Ureter (tissue), 1 donor: ENCODE measurements at places on chromosomes 3 and 15. TPM values are rescaled to one million over a fixed set of nuclear protein-coding genes. Genes with fewer than 3 reads are reported as not detected.

GRCh38 chr3:70231266-70231701 lies 81.2 kb downstream of the MDFIC2 start:
- no peak for DNase-seq

DNA sequence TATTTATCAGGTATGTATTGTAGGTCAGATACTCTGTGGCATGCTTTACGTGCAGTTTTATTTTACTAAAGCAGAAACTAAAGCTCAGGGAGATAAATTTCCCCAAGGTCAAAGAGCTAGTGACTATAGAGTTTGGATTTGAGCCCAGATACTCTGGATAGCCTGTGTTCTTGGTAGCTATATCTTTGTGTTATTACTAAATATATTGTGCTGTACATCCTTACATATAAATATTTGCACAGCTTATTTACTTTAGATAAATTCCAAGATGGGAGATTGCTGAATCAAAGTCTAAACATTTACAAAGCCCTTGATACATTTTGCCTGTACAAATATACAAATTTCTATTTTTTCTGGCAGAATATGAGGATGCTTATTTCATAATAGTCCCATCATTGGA lies 660.9 kb upstream of the NAALADL2 start:
- no peak for DNase-seq

- DNase-seq, result no peak
Measured at GRCh38 chr3:37864904-37865303, 3.2 kb downstream of the CTDSPL start.

GRCh38 chr3:100740207-100740606 lies 30.9 kb downstream of the TFG start:
- DNase-seq, result no peak

GRCh38 chr15:76866716-76867321 lies 38.3 kb downstream of the SCAPER start:
- DNase-seq, result no peak

DNA sequence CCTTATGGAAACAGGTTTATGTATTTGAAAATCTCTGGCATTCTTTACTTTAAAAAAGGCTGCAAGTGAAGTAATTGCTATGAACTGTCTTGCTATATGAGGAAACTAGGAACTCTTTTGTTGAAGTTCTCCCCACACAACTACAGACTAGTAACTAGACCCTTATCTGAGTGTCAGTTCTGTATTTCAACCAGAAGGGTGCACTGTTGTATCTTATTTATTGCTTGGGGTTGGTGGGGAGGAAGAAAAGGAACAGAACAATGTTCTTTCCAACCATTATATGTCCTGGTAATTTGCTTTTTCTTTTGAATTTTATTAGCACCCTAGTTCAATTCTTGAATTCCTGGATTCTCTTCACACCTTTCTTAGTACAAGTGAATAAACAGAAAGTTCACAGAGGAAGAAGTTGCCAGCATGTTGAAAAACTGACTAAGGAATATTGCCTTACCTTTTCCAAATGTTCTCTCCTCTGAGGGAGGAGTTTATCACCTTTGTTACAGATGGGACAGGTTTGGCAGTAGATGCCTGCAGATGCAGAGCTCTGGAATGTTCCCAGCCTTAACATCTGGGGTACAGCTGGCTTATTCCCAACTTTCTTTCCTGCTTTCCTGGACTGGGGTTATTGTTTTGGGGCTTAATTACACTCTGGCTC lies 162.4 kb upstream of the CFAP20DC start:
- no peak for DNase-seq

- DNase-seq, result no peak
Measured at GRCh38 chr15:68822818-68823217, 2.1 kb upstream of the ANP32A start.

DNA sequence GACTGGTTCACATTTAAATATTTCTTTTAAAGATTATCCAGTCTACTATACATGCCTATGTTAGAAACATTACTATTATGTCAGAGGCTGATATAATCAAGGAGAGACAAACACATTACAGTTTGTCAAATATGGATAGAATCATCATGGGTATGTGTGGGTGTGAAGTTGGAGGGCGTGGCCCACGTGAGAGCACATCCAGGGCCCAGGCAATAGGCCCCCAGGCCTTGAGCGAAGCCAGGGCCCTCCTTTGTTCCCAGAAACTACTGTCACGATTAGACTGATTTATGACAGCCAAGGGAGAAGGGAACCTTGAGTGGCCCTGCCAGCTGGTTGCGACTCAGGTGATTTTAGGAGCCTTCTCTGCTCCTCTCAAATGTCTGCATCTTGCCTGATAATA lies 26.9 kb upstream of the LDHAL6B start:
- no peak for DNase-seq

- no peak for DNase-seq
Measured at GRCh38 chr15:98843844-98844243, 163.7 kb downstream of the PGPEP1L start.

- no peak for DNase-seq
Measured at GRCh38 chr3:117228466-117228865, 518.9 kb downstream of the TUSC7 start.

GRCh38 chr3:2477620-2478019 lies 379.0 kb downstream of the CNTN4 start:
- no peak for DNase-seq

GRCh38 chr3:49908373-49909199 lies 4.9 kb upstream of the MST1R start:
- no peak for DNase-seq

DNA sequence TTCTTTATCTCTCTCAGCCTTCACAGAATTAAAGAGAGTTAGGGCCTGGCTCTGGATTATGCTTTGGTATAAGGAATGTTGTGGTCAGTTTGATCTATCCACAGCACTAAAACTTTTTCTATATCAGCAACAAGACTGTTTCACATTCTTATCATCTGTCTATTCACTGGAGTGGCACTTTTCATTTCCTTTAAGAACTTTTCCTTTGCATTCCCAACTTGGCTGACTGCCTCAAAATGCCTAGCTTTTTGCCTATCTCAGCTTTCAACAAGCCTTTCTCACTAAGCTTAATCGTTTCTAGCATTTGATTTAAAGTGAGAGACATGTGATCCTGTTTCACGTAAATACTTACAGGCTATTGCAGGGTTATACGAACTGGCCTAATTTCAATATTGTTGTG lies 471.8 kb downstream of the GBE1 start:
- no peak for DNase-seq

NANOGP8 gene
- total RNA-seq, result 4.6 TPM

GRCh38 chr3:197028728-197029510 lies 698 bp downstream of the MELTF start:
- peak; percentile 48 for DNase-seq

NPAP1 gene
- 2.2 TPM for total RNA-seq

DNA sequence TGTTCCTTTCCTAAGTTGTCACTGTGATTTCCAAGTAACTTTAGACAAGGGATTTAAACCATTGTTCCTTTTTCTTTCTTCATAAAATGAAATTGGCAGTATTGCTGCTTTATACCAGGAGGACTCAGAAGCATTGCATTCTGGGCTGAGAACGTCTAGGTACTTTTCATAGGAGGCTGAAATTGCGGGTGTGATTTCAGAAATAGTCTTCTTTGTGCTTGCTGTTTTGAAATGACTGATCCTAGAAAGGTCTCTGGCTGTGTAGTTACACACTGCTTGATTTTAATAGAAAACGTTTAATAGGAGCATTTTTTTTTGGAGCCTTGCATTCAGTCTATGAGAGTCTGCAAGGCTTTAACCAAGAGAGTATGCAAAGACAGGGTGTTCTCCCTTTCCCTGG lies 56.3 kb downstream of the PPM1L start:
- DNase-seq, result no peak

CILP gene
- 5.4 TPM for total RNA-seq
